ENCODE measurements at places on chromosomes 6 and 20. TPM values are rescaled to one million over a fixed set of nuclear protein-coding genes. Genes with fewer than 3 reads are reported as not detected.
A peak's percentile ranks its signal among the peaks of the same experiment; 100 is the strongest.

- peaks cover 6% of the 10 kb centered on the region for H3K4me1 ChIP-seq
- no peak overlapping the region for H3K4me3 ChIP-seq
- DNase-seq, result peak; percentile 38
- no peaks in the 10 kb centered on the region for H3K36me3 ChIP-seq
- H3K27ac ChIP-seq, result no peak overlapping the region
Observed at GRCh38 chr20:38178065-38178491, 13.0 kb upstream of the TGM2 start.

GRCh38 chr6:147900247-147900830 lies 391.8 kb downstream of the SAMD5 start:
- H3K27me3 ChIP-seq, result no peaks in the 10 kb centered on the region
- H3K36me3 ChIP-seq, result no peaks in the 10 kb centered on the region
- H3K4me3 ChIP-seq, result no peak overlapping the region
- DNase-seq, result peak; percentile 18
- H3K4me1 ChIP-seq, result no peaks in the 10 kb centered on the region

GRCh38 chr6:12590901-12591300 lies 125.7 kb upstream of the PHACTR1 start:
- H3K27me3 ChIP-seq, result no peaks in the 10 kb centered on the region
- H3K4me1 ChIP-seq, result peaks cover 7% of the 10 kb centered on the region
- DNase-seq, result no peak
- no peaks in the 10 kb centered on the region for H3K36me3 ChIP-seq

- no peaks in the 10 kb centered on the region for H3K4me1 ChIP-seq
- H3K27me3 ChIP-seq, result peaks cover 4% of the 10 kb centered on the region
- H3K27ac ChIP-seq, result no peak overlapping the region
- no peak overlapping the region for H3K4me3 ChIP-seq
- H3K36me3 ChIP-seq, result no peaks in the 10 kb centered on the region
Observed at GRCh38 chr6:13194852-13195251, 133.5 kb downstream of the TBC1D7 start.

GRCh38 chr6:107811591-107812218 lies 12.4 kb downstream of the SCML4 start:
- DNase-seq, result peak; percentile 21
- H3K4me1 ChIP-seq, result no peaks in the 10 kb centered on the region
- no peak overlapping the region for H3K27ac ChIP-seq

- no peaks in the 10 kb centered on the region for H3K36me3 ChIP-seq
- H3K4me3 ChIP-seq, result no peak overlapping the region
- peaks cover 44% of the 10 kb centered on the region for H3K27me3 ChIP-seq
- H3K4me1 ChIP-seq, result no peaks in the 10 kb centered on the region
- no peak for DNase-seq
Observed at GRCh38 chr6:31379850-31380249, 22.9 kb upstream of the HLA-B start.

DNA sequence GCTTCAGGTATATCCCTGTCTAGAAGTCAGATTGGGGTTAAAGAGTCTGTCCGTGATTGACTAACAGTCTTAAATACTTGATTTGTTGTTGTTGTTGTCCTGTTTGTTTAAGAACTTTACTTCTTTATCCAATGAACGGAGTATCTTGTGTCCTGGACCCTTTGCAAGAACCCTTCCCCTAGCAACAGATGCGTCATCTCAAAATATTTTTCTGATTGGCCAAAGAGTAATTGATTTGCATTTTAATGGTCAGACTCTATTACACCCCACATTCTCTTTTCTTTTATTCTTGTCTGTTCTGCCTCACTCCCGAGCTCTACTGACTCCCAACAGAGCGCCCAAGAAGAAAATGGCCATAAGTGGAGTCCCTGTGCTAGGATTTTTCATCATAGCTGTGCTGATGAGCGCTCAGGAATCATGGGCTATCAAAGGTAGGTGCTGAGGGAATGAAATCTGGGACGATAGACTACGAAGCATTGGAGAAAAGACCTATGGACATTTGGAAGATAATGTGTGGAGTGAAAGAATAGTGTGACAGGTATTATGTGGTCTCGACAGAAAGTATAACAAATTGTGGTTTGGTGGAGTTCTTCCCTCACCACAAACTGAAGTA lies at the start of gene HLA-DRA:
Gene HLA-DRA, plus strand, starts transcription at position 286 of the 613 bp plus-strand sequence. Its CDS starts 64 bp downstream, at position 350.
- H3K27me3 ChIP-seq, result no peaks in the 10 kb centered on the region
- no peak within 1 kb of the TSS for H3K27ac ChIP-seq
- H3K4me3 ChIP-seq, result no peak within 1 kb of the TSS
- peak; percentile 33 for DNase-seq

DNA sequence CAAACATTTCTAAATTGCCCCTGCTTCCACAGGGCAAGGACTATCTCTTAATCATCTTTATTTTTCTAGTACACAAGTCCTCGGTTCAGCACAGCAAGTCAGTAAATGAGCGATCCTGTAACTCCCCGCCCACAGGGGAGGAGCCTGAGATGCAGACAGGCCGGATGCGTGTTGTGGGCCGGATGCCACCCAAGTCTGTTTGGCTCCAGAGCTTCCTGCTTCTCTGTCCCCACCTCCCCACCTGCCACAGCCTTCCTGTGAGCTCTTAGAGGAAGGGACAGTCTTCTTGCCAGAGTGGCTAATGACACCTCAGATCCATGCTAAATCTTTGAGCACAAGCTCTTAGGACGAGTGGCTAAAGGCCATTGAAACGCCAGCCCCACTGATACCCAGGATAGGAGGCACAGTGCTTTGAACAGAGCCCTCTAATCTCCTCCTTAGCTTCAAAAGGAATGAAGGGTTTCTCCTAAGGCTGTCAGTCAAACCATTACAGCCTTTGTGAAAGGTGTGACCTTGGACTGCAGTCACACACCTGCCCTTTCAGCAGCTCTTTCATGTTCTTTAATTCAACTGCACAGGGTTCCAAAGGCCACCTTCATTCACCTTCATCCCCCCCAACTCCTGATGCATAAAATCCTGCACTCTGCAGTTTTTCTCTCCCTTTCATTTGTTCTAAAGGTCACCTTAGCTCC lies 264.3 kb downstream of the TFAP2C start:
- no peaks in the 10 kb centered on the region for H3K4me1 ChIP-seq
- no peak overlapping the region for H3K27ac ChIP-seq
- H3K27me3 ChIP-seq, result no peaks in the 10 kb centered on the region
- no peak overlapping the region for H3K4me3 ChIP-seq
- H3K36me3 ChIP-seq, result no peaks in the 10 kb centered on the region

- no peak overlapping the region for H3K27ac ChIP-seq
- H3K27me3 ChIP-seq, result no peaks in the 10 kb centered on the region
- DNase-seq, result no peak
- H3K4me3 ChIP-seq, result no peak overlapping the region
Observed at GRCh38 chr6:121594053-121594452, 158.6 kb downstream of the GJA1 start.

DNA sequence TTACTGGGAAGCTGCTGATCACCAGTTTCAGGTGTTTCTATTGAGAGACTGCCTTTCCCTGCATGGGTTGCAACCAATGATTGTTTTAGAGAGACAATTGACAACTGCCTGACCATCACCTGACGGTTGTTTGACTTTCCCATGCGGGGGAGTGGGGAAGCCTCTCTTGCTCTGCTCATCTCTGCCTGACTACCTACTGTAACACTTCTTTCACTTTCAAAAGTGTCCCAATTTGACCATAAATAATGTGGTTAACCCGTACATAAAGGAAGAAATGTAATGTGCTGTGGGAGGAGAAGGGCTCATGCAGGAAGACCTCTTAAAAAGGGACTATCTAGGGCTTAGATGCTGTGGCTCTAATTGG lies 122.1 kb upstream of the PHACTR1 start:
- H3K27ac ChIP-seq, result no peak overlapping the region
- H3K36me3 ChIP-seq, result no peaks in the 10 kb centered on the region
- H3K4me1 ChIP-seq, result peaks cover 5% of the 10 kb centered on the region
- DNase-seq, result no peak
- H3K27me3 ChIP-seq, result no peaks in the 10 kb centered on the region

DNA sequence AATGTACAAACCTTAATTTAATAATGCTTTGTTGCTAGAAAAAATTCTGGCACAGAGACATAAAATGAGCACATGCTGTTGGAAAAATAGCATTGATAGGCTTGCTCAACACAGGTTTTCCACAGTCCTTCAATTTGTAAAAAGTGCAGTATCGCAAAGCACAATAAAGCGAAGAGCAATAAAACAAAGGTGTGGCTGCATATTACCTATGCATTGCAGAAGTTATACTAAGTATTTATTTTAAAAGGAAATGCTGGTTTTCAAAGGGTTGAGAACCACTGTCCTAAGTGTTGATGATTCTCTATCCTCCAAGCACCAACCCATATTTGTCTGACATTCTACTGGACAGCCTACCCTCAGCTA lies 54.1 kb upstream of the CAP2 start:
- peaks cover 2% of the 10 kb centered on the region for H3K4me1 ChIP-seq
- no peaks in the 10 kb centered on the region for H3K36me3 ChIP-seq
- no peak overlapping the region for H3K27ac ChIP-seq
- no peak for DNase-seq
- no peak overlapping the region for H3K4me3 ChIP-seq

DNA sequence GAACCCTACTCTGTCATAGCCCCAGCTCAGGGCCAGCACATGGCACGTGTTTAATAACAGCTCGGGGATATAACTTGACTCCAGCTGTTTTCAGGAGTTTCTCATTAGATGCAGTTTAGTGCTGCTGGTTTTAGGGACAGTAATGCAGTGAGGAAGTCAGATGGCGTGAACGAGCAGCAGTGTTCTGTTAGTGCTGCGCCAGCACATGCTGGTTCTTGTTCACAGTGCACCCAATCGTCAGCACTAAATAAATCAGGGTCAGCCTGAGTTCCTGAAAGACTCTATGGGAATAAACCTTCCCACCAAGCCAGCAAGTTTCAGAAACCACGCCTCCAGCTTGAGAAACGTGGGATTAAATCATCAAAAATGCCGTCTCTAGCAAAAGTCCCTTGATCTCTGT lies 235.9 kb upstream of the SUPT3H start:
- no peak overlapping the region for H3K27ac ChIP-seq
- H3K36me3 ChIP-seq, result no peaks in the 10 kb centered on the region
- peaks cover 5% of the 10 kb centered on the region for H3K4me1 ChIP-seq
- no peak overlapping the region for H3K4me3 ChIP-seq

- no peaks in the 10 kb centered on the region for H3K36me3 ChIP-seq
- H3K27me3 ChIP-seq, result peaks cover 3% of the 10 kb centered on the region
- DNase-seq, result no peak
Observed at GRCh38 chr20:48455651-48456365, 372.0 kb downstream of the PREX1 start.

DNA sequence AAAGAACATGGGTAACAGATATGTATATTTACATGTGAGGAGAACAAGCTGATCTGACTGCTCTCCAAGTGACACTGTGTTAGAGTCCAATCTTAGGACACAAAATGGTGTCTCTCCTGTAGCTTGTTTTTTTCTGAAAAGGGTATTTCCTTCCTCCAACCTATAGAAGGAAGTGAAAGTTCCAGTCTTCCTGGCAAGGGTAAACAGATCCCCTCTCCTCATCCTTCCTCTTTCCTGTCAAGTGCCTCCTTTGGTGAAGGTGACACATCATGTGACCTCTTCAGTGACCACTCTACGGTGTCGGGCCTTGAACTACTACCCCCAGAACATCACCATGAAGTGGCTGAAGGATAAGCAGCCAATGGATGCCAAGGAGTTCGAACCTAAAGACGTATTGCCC lies 5.2 kb downstream of the HFE start:
- DNase-seq, result no peak
- H3K4me3 ChIP-seq, result no peak overlapping the region
- no peaks in the 10 kb centered on the region for H3K27me3 ChIP-seq
- H3K36me3 ChIP-seq, result no peaks in the 10 kb centered on the region

- H3K36me3 ChIP-seq, result no peaks in the 10 kb centered on the region
- peak overlapping the region; percentile 9 for H3K27ac ChIP-seq
- no peak overlapping the region for H3K4me3 ChIP-seq
- peak; percentile 61 for DNase-seq
- peaks cover 18% of the 10 kb centered on the region for H3K4me1 ChIP-seq
- H3K27me3 ChIP-seq, result no peaks in the 10 kb centered on the region
Observed at GRCh38 chr6:14472986-14473337, 355.4 kb downstream of the CD83 start.

DNA sequence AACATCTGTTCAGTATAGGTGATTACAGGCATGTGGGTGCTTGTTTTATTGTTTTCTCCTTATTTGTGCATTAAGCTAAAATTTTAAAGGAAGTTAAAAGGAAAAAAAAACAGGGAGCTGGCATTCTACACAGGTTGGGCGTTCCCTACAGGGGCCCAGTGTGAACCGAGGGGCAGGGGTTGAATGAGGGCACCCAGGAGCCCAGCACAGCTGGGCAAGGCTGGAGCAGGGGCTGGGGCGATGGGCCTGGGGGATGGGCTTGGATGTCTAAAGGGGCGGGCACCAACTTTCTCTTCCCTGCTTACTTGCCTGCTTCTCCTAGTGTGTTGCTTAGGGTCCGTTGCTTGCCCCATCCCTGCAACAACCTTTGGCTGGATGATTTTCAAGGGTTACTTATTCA lies 230.2 kb upstream of the RNF24 start:
- peaks cover 3% of the 10 kb centered on the region for H3K4me1 ChIP-seq
- H3K27ac ChIP-seq, result no peak overlapping the region
- DNase-seq, result no peak
- no peaks in the 10 kb centered on the region for H3K36me3 ChIP-seq

GRCh38 chr6:41607736-41608135 lies 30.5 kb upstream of the MDFI start:
- H3K27me3 ChIP-seq, result peaks cover 2% of the 10 kb centered on the region
- no peak for DNase-seq
- no peaks in the 10 kb centered on the region for H3K4me1 ChIP-seq
- no peak overlapping the region for H3K4me3 ChIP-seq

DNA sequence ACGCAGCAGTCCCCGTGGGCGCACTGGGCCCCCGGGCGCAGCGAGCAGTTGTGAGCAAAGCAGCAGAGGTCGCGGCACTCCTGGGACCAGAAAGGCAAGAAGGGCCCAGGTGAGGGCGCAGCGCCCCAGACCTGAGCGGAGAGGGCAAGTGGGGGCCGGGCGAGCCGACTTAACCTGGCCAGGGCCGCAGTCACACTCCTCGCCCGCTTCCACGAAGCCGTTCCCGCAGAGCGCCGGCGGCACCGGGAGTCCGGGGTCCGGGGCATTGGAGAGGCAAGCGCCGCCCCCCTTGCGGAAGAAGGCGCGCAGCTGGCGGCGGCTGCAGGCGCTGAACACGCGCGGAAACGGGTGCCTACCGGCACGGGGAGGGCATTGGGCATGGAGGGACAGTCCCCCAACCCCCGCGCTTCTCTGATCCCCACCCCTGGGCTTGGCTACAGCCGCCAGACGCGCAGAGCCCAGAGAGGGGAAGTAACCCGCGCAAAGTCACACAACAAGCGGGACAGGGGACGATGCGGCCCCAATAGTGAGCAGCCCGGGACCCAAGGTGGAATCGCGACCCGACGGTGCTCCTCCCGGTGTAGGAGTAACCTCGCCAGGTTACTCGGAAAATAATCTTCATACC lies 9.2 kb downstream of the ADAM33 start:
- H3K27me3 ChIP-seq, result peaks cover 56% of the 10 kb centered on the region
- H3K36me3 ChIP-seq, result no peaks in the 10 kb centered on the region
- DNase-seq, result no peak
- H3K27ac ChIP-seq, result no peak overlapping the region
- no peak overlapping the region for H3K4me3 ChIP-seq

LAMA4 gene
- 29.7 TPM for total RNA-seq

MEP1A gene
- not detected for total RNA-seq

AURKA gene
- 83.3 TPM for total RNA-seq

TFAP2C gene
- total RNA-seq, result under 0.01 TPM

AFG1L gene
- 2.0 TPM for total RNA-seq

DDO gene
- total RNA-seq, result 0.18 TPM

SLC16A10 gene
- total RNA-seq, result not detected

GSTA2 gene
- total RNA-seq, result not detected

FILIP1 gene
- total RNA-seq, result under 0.01 TPM
